Uterus (tissue), 4 donors: ENCODE measurements at places on chromosomes 7 and 10. TPM values are rescaled to one million over a fixed set of nuclear protein-coding genes. Genes with fewer than 3 reads are reported as not detected.

NAT16 gene
- total RNA-seq, result not detected

MOGAT3 gene
- not detected for total RNA-seq

SYCE1 gene
- not detected for total RNA-seq

LAMB1 gene
- 322 TPM for total RNA-seq

FOXP2 gene
- 32.0 TPM for total RNA-seq

DNA sequence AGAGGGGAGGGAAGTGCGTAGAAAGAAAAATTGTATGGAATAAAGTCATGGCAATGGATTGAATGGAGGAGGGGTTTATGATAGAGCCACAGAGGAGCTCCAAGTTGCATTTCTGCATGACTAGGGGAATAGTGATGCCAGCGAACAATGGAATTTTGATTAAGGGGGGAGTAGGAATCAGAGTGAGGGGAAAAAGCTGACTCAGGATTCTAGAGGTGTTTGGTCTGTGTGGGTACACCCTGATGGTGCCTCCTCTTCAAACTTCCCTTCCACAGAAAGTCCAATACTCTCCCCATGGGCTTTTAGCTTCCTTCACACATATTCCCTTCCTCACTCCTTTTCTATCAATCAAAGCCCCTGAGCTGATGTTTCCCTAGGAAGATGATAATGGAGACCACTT lies 1.8 kb upstream of the KEL start:
- H3K36me3 ChIP-seq, result no peaks in the 10 kb centered on the region
- no peak overlapping the region for H3K27ac ChIP-seq
- H3K4me1 ChIP-seq, result no peaks in the 10 kb centered on the region
- no peak overlapping the region for H3K4me3 ChIP-seq
- DNase-seq, result no peak
- H3K27me3 ChIP-seq, result no peaks in the 10 kb centered on the region

- no peak overlapping the region for H3K27ac ChIP-seq
- no peak for DNase-seq
- no peaks in the 10 kb centered on the region for H3K36me3 ChIP-seq
- H3K4me1 ChIP-seq, result no peaks in the 10 kb centered on the region
- H3K4me3 ChIP-seq, result no peak overlapping the region
These were observed 144.9 kb upstream of the MAGI2 start for GRCh38 chr7:79598351-79598750.

- H3K4me1 ChIP-seq, result no peaks in the 10 kb centered on the region
- H3K27ac ChIP-seq, result no peak overlapping the region
- no peak for DNase-seq
- H3K36me3 ChIP-seq, result no peaks in the 10 kb centered on the region
- H3K27me3 ChIP-seq, result no peaks in the 10 kb centered on the region
These were observed 316.4 kb upstream of the MBL2 start for GRCh38 chr10:53088961-53089360.

DNA sequence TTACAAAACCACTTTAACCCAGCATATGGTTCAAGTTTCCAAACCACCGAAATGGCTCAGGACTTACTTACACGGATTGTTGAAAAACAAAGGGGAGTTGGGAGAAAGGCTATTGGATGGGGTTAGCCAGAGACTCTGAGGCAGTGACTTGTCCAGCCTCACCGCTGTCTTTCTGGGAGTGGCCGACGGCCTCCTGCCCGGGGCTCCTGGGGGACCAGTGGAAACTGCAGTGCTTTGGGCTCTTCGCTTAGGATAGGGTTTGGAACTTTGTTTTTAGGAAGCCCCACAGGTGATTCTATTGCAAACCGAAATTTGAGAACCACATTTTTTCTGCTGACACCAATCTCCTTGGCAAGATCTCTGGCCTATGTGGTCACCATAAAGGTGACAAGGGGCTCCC lies 38.1 kb upstream of the R3HCC1L start:
- H3K4me3 ChIP-seq, result no peak overlapping the region
- H3K36me3 ChIP-seq, result no peaks in the 10 kb centered on the region
- DNase-seq, result no peak
- no peak overlapping the region for H3K27ac ChIP-seq

DNA sequence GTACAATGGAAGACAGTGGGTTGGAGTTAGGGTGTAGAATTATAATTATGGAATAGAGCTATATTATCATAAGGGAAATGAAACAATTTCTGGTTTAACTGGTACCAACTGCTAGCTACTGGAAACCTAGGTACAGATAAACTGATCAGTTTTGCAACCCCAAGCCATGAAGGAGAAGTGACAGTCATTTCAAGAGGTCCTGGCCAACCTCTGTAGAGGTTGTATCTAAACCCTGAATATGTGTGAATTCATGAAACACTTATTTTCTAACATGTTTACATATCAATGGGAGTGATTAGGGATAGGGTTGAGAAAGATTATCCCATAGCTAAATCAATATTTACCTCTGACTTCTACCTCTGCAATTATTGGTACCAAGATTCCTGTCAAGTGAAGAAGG lies 29.9 kb upstream of the CC2D2B start:
- no peaks in the 10 kb centered on the region for H3K4me1 ChIP-seq
- DNase-seq, result no peak
- no peak overlapping the region for H3K27ac ChIP-seq
- no peaks in the 10 kb centered on the region for H3K27me3 ChIP-seq
- H3K4me3 ChIP-seq, result no peak overlapping the region
- H3K36me3 ChIP-seq, result no peaks in the 10 kb centered on the region
